ENCODE measurements at places on chromosomes 1 and 21.

GRCh38 chr1:218249338-218250140 is 35.6 kb upstream of the RRP15 start:
- DNase-seq: no peak

- no peak for DNase-seq
Measured at GRCh38 chr21:34897828-34898227, 151.3 kb downstream of the RUNX1 start.

GRCh38 chr21:43845386-43845785 is 19.6 kb upstream of the AGPAT3 start:
- DNase-seq: no peak

GRCh38 chr1:173190101-173190936 is 16.8 kb downstream of the TNFSF4 start:
- no peak for DNase-seq

- DNase-seq: no peak
Measured at GRCh38 chr1:31749785-31750735, 14.1 kb downstream of the ADGRB2 start.

DNA sequence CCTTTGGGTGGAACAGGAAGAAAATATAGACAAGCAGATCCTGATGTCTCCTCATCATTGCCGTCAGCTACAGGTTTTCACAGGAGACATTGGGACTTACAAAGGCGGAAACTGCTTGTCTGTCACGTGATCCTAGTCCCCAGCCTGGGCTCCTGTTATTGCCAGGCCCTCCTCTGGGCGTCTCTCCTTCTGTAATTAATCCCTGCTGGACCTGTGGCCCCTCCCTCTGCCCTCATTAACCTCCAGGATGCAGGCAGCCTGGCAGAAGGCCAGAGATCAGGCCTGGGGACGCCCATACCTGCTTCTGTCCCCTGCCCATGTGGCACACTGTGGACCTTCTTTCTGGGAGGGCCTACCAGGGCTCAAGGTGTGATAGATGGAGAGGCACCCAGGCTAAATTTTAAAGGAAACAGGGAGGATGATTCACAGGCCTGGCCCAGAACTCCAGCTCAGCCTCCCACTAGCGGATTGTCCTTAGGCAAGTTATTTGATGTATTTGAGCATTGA is 2.4 kb downstream of the S100A5 start:
- no peak for DNase-seq
